ENCODE measurements at places on chromosomes 5 and 9.

DNA sequence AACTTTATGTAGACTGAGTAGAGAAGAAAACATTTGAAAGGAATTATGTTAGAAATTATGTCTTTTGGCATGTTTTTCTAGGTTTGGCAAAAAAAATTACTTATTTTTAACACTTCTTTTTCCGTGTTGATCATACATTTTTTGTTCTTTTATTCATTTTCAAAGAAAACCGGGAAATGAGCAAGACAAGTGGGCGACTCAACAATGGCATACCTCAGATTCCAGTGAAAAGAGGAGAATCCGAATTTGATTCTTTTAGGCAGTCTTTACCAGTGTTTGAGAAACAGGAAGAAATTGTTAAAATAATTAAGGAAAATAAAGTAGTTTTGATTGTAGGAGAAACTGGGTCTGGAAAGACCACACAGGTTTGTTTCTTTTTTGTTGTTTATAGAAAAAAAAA lies 12.9 kb downstream of the YTHDC2 start:
- no peak for DNase-seq

GRCh38 chr9:131217331-131218031 lies 58.8 kb downstream of the FAM78A start:
- DNase-seq, result no peak

GRCh38 chr5:160251406-160252155 lies 22.3 kb downstream of the FABP6 start:
- DNase-seq, result no peak

DNA sequence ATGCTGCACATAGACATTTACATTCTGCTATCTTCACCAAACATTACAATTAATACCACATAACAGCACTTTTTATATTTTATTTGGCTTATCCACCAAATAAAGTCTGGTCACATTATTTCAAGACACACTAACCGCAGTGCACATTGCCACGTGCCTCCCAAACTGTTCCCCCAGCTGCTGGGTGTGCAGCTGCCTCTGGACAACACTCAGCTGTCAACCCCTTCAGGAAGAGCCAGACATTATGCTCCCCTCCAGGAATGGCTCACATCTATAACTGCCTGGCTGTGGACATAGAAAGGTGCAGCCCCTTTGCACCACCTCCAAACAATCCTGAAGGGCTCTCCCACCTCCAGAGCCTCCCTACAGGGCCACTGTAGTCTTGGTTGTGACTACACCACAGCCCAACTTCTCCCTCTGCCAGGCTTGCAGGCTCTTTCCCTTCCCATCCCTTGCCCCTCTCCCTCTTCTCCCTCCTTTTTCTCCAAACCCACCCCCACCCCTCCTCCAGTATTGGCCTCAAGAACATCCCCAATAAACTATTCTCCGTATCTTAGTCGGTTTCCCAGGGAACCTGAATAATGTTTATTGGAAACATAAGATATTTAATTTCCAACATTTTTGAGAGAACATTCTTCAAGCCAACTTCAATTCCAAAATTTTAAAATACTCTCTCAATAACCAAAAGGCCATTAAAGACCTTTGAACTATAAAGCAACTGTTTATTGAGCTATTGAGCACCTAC lies 372.3 kb downstream of the CTNND2 start:
- DNase-seq, result no peak

DNA sequence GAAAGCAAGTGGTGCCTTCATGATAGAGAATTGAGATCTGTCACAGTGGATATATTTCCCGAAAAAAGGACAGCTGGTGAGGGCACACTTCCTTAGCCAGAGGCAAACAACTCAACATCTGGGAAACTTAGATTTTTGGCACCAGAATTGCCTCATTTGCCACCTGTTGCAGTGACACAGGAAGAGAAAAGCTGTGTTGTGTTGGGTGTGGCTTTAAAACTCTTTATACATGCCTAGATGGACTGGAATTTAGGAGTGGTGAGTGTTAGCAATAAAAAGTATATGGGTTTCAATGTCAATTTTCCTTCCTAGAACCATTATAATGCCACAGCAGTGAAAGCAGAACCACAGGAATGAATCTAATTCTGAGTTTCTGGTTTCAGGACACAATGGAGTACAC lies 62.6 kb upstream of the CEMIP2 start:
- no peak for DNase-seq

GRCh38 chr5:67286006-67286405 lies 89.4 kb upstream of the CD180 start:
- DNase-seq, result no peak
